ENCODE measurements at places on chromosomes 11 and 22. TPM values are rescaled to one million over a fixed set of nuclear protein-coding genes. Genes with fewer than 3 reads are reported as not detected.

Gene OR2AT4
- polyA plus RNA-seq: 0.04 TPM

DNA sequence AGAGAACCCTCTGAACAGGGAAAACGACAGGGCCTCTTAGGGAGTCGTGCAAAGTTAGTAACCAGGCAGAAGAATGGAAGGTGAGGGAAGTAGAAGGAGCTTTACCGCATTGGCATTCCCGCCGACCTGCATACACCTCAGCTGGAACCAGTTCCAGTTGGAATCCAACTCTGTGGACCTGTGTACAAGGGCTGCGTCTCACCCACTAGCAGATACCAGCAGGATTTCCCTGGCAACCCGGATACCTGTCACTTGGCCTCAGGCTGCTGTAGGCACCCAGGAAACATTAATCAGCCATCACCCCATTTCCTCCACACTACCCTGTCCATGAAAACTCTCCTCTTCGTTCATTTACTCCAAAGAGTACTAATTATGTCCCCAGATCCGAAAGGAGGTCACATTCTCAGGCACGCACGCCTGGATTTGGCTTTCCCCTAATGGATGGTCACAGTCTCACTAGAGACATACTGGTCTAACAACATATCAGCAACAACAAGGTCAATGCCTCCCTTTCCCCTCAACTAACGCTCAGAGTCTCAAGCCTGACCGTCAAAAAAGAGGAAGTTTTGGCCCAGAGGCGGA, 842 bp downstream of the ARFGAP2 start:
- DNase-seq: no peak

GRCh38 chr11:76103460-76103859, 102.8 kb downstream of the WNT11 start:
- DNase-seq: no peak

Gene TNNT3
- 5.3 TPM for polyA plus RNA-seq

- no peak for DNase-seq
Observed at GRCh38 chr11:123301013-123301591, 106.1 kb upstream of the CLMP start.

GRCh38 chr22:49620003-49620556, 207.6 kb downstream of the BRD1 start:
- DNase-seq: no peak

GRCh38 chr11:78187366-78188285, 800 bp downstream of the KCTD21 start:
- no peak for DNase-seq

Gene C1QTNF5
- 22.5 TPM for polyA plus RNA-seq

DNA sequence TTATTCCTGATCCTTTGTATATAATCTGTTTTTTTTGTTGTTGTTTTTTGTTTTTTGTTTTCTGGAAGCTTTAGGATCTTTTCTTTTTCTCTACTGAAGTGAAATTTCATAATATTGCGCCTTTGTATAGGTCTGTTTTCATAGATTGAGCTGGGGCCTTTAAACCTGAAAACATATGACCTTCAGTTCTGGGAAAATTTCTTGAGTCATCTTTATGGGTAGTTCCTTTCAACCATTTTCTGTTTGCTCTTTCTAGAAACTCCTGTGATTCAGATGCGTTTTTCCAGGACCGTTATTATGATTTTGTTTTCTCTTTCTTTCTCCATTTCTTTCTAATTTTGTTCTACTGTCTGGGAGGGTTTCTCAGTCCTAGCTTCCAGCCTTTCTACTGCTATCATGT, 43.7 kb downstream of the BSX start:
- DNase-seq: no peak
